Sigmoid colon (tissue), 7 donors: ENCODE measurements at places on chromosomes 12 and 14. TPM values are rescaled to one million over a fixed set of nuclear protein-coding genes. Genes with fewer than 3 reads are reported as not detected.

The GARIN6 gene
- not detected for polyA plus RNA-seq

The NEUROD4 gene
- not detected for polyA plus RNA-seq

GRCh38 chr14:56081139-56081538 is 37.1 kb upstream of the PELI2 start:
- DNase-seq: no peak

DNA sequence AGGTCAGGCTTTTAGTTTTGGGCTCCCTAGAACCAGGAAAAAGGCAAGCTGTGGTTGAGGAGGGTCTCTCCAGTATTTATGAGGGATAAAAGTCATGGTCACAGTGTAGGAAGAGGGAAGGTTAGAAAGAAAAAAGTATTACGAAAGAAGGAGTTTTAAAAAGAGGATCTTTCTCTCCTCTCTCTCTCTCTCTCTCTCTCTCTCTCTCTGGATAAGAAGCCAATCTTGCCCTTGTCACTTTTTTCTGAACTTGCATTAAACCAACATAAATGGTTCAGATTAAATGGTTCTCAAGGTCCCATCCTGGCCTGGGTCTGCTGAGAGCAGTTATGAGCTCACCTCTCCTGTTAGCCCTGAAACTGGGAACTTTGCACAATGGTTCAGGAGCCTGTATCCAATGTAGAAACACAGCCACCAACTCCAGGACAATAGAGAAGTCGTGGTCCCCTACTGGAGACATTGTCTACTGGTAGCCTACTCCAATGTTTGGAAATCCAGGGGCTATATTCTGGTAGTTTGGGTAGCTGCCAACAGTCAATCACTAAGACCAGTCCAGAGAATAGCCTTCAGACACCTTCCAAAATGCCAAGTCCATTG is 131.9 kb downstream of the DAD1 start:
- DNase-seq: no peak

GRCh38 chr14:64279704-64280668 is 14.2 kb downstream of the ESR2 start:
- no peak for DNase-seq

DNA sequence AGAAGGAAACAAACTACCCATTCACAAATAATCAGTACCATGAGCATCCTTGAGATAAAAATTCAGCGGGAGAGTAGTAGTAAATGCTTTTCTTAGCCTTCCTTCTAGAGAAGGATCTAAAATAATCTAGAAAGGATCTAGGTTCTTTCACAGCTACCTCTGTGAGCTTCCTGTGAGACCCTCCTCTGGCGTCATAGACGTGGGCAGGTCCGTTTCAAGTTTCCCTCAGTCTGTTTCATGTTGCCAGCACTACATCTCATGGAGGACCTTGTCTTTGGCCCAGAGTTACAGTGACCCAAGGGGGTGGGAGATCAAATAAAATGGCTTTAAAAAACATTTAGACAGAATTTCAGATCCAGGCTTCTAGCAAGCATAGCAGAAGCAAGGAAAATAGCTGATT is 13.6 kb downstream of the DAAM1 start:
- DNase-seq: no peak

DNA sequence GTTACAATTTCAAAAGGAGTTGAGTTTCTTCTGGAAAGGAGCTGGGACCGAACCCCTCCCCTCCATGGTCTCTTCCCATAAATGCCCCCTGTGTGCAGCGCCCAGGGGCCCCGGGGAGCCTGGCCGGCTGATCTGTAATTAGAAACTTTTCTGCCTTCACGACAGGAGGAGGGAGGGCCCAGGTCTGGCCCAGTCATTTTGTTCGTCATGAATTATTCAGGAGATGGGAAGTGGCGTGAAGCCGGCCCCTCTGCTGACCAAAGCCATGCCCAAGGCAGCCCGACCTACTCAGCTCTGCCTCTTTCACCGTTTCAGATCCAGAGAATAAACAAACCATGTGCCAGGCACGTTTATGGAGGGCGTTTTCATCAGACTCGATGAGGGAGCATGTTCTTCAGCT is 33.3 kb upstream of the MSI1 start:
- no peak for DNase-seq

DNA sequence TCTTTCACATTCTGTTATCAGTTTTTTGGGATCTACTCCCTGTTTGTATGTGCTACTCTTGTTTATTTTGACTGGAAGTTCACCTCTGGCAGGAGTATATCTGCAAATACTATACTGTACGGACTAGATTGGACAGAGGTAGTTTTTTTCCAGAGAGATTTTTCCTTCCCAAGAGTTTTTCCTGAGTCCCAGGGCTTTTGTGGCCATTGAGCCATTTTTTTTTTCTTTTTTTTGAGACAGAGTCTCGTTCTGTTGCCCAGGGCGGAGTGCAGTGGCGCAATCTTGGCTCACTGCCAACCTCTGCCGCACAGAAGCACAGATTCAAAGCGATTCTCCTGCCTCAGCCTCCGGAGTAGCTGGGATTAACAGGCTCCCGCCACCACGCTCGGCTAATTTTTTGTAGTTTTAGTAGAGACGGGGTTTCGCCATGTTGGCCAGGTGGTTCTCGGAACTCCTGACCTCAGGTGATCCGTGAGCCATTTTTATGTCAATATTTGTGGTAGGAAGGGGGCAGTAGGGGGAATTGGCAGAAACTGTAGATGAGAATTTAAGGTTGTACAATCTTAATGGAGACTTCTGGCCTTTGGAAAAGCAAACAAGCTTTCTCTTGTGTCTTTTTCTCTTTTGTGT is 19.4 kb downstream of the KTN1 start:
- DNase-seq: no peak

GRCh38 chr14:51294951-51295525 is 55.0 kb downstream of the TMX1 start:
- DNase-seq: no peak
